ENCODE measurements at places on chromosomes 1 and 21.
A peak's percentile ranks its signal among the peaks of the same experiment; 100 is the strongest.

DNA sequence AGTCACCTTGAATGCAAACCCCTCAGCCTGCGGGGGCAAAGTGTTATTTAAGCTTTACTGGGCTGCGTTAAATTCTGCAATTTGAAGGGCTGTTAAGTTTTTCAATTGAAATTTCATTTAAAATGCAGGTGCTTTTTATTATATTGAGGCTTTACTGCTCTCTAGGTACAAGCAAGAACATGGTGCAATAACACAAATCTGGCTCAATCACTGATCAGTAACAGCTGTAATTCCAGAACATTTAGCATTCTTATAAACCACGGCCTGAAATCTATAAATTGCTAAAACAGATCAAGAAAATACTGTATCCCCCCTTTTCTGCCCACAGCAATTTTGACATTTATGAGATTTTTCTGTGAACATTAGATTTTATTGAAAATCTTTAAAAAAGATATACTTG is 322.8 kb downstream of the KCTD3 start:
- DNase-seq: no peak

GRCh38 chr1:173406783-173407230 is 70.3 kb upstream of the PRDX6 start:
- DNase-seq: no peak

DNA sequence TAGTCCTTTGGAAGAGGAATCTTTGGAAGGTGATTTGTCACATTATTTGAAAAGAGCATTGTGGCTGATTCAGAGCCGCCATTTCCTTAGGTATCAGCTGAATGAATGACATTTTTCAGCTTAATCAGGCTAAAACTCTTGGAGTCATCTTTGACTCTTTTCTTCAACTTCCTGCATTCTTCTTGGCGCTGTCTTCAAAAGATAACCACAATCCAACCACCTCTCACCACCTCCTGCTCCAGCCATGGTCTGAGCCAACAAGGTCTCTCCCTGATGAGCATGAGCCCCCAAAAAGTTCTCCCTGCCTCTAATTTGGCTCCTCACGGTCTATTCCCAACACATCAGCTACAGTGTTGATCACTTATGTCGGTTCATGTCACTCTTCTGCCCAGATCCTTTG is 297.6 kb upstream of the RUNX1 start:
- DNase-seq: no peak

- no peak for DNase-seq
These were observed 30.0 kb upstream of the ETS2 start for GRCh38 chr21:38775733-38776132.

GRCh38 chr21:32653326-32653901 is 41.2 kb upstream of the CFAP298 start:
- peak; percentile 15 for DNase-seq

DNA sequence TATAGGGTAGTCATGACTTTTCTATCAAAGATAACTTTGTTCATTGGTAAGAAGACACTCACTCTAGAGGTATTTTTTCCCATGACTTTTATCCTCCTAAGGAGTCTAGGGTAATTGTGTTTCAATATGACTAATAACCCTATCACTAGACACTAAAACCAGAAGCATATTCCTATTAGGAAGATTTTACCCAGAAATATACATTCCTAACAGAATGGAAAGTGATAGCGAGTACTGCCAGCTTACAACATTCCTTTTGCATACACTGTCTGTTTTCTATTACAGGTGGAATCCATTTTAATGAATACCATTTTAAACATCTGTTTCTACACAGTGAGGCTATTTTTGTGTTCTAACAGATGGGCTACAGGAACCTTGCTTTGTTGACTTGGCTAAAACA is 31.4 kb upstream of the C1orf185 start:
- DNase-seq: no peak

- DNase-seq: no peak
These were observed 22.8 kb upstream of the EFNA1 start for GRCh38 chr1:155104605-155105534.

DNA sequence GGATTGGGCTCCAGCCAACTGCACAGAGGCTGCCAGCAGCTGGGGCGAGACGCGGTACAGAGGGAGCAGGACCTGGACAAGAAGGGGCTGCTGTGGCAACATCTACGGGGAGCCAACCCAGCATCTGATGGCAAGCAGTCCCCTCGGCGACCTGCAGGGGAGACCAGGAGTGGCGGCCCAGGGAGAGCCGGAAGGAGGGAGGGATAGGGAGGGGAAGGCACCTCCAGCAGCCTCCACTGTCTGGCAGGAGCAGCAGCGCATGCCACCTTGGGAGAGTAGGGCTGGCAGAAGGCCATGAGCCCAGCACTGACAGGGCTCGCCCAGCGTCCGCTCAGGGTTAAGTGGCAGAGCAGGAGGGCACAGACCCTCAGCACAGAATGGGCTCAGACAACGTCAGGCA is 17.3 kb downstream of the CHD5 start:
- DNase-seq: no peak

GRCh38 chr21:35249636-35250035 is 200.5 kb upstream of the RUNX1 start:
- no peak for DNase-seq

GRCh38 chr1:228158151-228159007 is 7.2 kb upstream of the IBA57 start:
- no peak for DNase-seq

- no peak for DNase-seq
These were observed 59.2 kb downstream of the SLC25A24 start for GRCh38 chr1:108140936-108141335.

DNA sequence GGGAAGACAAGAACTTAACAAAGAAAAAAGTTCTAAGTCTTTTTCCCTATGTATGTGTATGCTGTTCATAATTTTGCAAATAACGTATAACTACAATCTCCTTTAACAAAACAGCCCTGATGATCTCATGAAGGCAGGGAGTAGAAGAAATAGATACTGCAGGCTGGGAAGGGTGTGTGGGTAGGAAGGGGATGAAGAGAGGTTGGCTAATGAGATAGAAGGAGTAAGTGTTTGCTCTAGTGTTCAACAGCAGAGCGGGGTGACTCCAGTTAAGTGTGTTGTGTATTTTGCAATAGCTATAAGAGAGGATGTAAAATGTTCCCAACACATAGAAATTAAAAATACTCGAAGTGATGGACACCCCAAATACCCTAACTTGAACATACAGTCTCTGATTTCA is 20.1 kb downstream of the C1orf198 start:
- DNase-seq: no peak

- DNase-seq: no peak
These were observed 112.4 kb upstream of the VANGL1 start for GRCh38 chr1:115529216-115529897.

DNA sequence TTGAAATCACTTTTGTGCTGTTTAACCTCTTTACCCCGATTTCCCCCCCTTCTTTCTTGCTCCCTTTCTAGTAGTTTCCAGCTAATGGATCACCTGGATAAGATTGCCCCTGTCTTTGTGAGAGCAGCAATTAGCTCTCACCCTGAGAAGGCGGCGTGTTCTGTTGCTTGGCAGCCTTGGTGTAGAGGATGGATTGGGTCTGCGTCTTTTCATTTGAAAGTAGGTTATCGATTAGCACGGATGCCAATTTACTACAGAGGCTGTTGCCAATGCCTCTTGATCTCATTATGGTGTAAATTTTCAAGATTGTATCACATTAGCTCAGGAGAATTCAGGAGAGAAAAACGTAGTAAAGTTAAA is 26.4 kb downstream of the KIF26B start:
- no peak for DNase-seq

GRCh38 chr1:226609836-226610455 is 61.4 kb downstream of the STUM start:
- DNase-seq: no peak

DNA sequence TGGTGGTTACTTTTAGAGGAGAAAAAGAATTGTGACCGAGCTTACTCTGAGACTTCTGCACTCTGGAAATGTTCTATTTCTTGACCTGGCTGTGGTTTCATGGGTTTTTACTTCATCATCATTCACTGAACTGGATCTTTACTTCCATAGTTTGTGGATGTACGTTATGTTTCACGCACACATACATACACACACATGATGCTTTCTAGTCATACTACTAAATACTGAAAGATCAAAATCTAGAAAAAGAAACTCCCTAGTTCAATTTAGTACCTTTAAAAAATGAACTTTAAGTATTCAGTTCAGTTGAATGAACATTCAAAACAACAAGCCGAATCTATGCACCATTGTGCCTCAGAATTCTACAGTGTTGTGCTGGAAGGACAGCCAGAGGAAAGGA is 65.0 kb downstream of the TEX35 start:
- DNase-seq: no peak

- no peak for DNase-seq
These were observed 71.2 kb downstream of the SNRPE start for GRCh38 chr1:203932556-203932955.

GRCh38 chr1:9852410-9853248 is 28.9 kb upstream of the CLSTN1 start:
- DNase-seq: no peak

DNA sequence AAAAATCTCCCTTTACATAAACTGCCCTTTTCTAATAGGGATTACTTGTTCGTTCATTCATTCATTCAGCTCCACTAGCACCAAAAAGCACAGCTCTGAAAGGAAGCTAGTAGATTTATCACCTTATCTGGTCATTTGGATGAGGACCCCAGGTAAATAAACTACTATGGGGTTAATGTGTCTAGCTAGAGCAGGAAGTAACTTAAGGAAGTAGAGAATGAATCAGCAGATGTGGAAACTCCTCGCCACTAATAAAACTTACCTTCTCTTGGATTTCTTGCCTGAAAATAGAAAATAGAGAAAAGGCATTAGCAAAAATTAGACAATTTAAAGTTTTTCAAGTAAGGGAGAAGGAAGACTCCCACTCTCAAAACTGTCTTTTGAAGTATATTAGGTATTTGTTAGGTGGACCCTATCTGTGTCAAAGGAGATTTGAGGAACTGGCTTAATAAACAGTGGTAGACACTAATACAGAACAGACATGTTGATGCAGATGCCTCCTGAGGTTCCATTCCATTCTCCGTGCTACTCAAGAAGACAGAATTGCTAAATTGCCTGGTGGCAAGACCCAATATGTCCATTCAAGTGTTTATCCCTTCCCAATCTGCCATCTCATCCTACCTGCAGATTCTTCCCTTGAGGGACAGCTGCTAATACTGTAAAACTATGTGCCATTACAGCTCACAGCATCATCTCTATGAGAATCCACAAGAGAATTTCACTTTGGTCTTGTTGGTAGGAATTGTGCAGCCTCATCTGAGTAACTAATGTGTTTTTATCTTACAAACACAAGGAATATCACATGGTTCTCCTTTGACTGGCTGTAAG is 14.9 kb downstream of the SELL start:
- DNase-seq: no peak

DNA sequence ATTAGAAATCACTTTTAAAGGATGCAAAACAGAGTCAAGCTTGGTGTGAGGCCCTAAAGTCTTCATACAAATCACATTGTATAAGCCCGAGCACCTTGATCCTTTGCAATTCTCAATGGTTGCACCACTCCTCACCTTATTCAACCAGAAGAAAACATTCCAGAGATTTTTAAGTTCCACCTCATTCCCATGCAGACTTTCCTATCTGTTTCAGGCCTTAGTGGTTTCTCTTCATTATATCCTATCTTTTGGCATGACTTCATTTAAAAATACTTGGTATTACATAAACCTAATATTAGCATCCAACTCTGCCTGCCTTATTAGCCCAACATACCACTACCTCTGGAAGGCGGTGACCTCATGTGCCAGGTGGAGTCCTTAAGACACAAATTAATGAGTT is 9.3 kb upstream of the GREM2 start:
- DNase-seq: no peak

GRCh38 chr1:65479554-65480204 is 59.2 kb downstream of the LEPR start:
- DNase-seq: no peak

DNA sequence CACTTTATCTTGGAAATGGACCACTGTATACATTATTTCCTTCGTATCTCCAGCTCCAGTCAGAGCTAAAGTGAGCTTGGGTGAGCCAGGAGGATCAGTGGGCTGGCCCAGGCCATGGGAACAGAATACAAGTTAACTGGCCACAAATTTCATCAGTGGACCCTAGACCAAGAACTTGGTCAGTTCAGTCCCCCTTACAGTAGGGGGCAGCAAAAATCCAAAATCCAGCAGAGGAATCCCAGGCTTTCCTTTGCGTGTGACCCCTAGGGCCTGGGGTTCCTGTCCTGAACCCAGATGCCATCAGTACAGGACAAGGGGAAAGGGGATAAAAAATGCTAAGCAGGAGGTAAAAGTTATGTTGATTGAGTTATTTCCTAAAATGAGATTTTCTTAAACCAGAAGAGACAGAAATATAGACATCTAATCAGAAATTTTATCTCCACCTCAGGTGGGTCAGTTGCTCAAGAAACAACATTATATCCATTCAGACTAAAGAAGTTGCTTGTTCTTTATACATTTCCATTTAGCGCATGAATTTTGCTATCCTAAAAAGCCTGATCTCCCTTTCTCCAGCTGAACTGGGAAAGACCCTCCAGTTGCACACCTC is 24.1 kb upstream of the LCE5A start:
- DNase-seq: no peak

- DNase-seq: no peak
These were observed 644.1 kb downstream of the SMYD3 start for GRCh38 chr1:245862812-245863540.

DNA sequence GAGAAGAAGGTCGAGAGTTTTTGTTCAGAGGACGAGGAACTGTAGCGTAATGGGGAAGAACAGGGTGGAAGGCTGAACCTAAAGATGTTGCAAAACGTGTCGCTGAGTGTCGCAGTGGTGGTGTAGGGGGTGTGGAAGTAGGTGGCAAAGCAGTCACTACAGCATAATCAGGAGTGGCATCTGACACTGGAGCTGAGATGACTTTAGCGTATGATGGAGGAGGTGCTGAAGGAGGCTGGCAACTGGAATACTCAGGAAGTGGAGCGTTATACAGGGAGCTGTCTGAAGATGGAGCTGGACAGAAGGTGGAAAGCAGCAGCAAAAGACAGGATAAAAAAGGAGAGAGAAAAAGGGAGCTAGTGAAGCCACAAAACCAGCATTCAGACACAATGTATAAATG is 89.9 kb upstream of the LBR start:
- no peak for DNase-seq

DNA sequence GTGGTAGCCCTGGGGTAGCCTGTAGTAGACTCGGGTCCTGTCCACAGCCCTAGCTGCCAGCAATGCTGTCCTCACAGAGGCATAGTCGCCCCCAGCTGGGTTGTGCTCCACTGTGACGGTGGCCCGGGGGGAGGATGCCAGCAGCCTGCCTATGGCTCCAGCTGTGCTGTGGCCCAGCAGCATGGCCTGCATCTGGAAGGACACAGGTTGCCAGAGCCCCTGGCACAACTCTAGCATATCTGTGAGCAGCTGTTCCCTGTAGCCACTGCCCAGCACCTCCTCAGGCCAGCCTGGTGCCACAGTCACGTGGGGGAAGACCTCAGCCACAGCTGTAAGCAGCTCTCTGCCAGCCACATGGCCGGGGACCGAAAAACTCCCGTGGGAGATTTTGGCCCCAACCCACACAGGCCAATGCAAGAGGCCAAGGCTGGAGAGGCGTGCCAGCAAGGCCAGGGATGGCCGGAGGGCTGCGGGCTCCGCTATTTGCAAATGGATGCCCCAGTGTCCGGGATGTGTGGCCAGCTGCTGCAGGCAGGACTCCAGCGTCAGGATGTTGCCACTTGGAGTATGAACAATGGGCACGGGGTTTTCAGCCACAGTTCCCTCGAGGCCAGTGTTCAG is 13.9 kb downstream of the FAM151A start:
- DNase-seq: no peak

GRCh38 chr21:35100349-35100811 is 51.3 kb upstream of the RUNX1 start:
- no peak for DNase-seq

GRCh38 chr1:171623651-171624331 is 1.7 kb downstream of the MYOCOS start:
- DNase-seq: no peak

- DNase-seq: no peak
These were observed 21.2 kb downstream of the LRRC71 start for GRCh38 chr1:156941675-156942074.
